ENCODE measurements at places on chromosomes 6 and 20. TPM values are rescaled to one million over a fixed set of nuclear protein-coding genes. Genes with fewer than 3 reads are reported as not detected.

DNA sequence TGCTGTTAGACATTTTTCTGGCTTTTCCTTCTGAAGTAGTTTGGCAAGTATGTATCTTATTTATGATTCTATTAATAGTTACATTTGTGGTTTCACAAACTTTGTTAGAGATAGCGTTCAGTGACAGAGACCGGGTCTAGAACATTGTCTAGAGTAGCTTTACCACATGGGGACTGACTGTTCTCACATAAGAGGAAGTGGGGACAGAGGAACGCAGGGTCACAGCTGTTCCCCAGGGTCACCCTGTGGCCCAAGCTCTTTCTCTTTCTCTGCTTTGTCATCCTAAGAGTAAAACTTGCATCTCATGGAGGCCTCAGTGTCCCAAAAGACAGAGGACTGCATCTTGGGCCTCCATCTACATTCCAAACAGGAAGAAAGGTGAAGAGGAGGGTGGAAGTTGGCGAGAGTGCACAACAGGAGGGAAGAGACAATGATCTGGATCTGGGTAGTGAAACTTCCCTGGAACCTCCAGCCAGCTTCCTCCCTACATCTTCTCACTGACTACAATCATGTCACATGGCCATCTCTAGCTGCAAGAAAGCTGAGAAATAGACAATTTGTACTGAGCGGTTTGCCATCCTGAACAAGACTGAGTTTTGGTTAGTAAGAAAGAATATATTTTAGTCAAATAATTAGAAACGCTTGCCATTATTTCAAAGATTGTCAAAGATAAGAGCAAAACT, 645.8 kb upstream of the ARID1B start:
- DNase-seq: no peak

- DNase-seq: no peak
These were observed 35.0 kb downstream of the MYLK4 start for GRCh38 chr6:2715737-2716136.

Gene DDO
- total RNA-seq: 1.3 TPM

Gene HCK
- total RNA-seq: 4.3 TPM

GRCh38 chr6:84089552-84089951, 56.0 kb downstream of the MRAP2 start:
- no peak for DNase-seq

DNA sequence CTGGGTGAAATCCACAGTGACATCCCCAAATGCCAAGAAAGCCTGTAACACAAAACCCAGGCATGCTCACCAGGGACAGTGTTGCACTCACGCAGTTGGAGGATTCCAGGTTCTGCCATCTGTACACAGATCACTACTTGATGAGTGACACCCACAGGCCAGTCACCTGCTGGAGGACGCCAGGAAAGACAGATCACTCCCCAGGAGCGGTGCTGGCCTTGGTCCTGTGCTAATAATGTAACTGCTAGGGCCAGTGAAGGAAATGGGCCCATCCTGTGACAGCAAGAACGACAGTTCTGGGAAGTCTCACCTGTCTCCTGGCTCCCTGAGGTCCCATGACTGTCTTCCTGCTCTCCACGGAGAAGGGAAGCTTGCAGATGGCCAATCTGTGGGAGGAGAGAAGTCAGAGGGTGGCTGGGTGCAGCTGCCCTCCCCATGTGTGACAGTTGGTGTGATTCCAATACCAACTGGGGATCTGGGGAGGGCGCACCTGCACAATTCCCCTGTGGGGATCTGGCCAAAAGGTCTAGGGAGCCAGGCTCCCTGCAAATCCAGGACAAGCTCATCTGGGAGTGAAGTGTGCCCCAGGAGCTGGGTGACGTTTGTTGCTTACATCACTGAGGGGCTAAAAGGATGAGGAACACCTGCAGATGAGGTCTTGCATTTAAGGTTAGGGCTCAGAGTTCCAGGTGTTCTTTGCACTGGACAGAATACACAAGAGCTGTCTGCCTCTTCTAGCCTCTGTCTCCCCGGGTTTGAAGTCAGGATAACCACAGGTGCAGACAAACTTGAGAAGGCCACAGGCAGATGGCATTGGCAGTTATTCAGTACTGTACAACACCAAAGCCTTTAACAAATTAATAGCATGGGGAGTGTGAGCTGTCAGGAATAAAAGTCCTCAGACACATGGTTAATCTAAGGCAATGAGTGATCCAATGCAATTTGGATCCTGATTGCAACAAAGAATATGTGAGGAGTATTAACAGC, 10.3 kb downstream of the ZNF337 start:
- no peak for DNase-seq

DNA sequence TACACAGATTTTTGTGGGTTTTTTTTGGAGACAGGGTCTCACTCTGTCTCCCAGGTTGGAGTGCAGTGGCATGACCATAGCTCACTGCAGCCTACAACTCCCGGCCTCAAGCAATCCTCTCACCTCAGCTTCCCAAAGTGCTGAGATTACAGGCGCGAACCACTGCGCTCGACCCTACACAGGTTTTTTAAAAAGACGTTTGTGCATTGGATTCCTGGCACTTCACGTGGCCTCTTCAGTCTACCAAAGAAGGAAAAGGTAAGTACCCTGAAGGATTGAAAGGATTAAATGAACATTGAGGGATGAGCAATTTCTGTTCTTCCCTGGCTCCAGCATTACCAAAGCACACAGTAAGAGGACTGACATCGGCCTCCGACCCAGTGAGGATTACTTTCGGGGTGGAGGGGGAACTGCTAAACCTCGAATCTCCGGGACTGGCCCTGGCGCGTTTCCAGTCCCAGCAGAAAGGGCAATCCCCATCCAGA, 556 bp upstream of the YWHAB start:
- DNase-seq: no peak

Gene TCFL5
- total RNA-seq: 7.5 TPM

DNA sequence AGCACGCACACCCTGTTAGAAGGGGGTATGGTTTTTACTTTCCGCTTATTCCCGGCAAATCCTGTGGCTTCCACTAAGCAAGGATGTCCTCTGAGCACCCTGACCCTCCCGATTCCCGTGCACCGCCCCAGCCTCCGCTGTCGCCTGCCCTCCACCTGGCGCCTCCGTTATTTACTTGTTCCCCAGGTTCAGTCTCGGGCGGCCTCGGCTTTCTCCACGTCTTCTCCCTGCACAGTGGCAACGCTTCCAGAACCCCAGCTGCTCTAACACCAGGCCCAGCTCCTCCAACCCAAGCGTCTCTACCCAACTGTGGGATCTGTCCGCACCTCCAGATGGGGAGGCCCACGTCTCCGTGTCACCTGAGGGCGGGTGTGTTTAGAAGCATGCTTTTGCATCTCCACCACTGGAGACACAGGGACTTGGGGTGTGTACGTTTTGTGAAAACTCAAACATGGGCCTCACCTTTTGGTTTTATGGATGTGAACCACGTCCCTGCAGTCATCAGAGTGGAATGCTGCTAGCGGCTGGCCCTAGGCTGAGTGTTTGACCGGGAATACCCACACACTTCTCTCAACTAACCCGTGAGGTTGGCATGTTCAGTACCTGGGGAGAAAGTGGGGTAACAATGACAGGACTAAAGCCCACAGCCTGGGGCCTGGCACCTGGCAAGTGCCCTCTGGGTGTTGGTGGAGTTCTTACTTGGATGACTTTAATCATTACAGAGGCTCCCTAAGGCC, 79.9 kb downstream of the THBS2 start:
- DNase-seq: no peak

- DNase-seq: no peak
These were observed 28.8 kb downstream of the PDE7B start for GRCh38 chr6:135880066-135880972.

DNA sequence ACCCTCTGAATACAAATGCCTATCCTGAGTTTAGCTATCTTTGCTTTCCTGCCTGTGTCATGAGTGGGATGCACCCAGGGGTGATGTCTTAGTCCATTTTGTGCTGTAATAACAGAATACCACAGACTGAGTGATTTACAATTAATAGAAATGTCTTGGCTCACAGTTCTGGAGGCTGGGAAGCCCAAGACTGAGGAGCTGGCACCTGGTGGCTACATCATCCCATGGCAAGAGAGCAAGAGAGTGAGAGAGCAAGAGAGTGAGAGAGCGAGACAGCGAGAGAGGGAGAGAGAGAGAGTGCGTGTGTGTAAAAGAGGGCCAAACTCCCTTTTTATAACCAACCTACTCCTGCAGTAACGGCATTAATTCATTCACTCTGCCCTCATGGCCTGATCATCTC, 76.8 kb downstream of the PRDM1 start:
- DNase-seq: no peak

GRCh38 chr6:157685596-157686280, 137.3 kb upstream of the SNX9 start:
- DNase-seq: no peak

DNA sequence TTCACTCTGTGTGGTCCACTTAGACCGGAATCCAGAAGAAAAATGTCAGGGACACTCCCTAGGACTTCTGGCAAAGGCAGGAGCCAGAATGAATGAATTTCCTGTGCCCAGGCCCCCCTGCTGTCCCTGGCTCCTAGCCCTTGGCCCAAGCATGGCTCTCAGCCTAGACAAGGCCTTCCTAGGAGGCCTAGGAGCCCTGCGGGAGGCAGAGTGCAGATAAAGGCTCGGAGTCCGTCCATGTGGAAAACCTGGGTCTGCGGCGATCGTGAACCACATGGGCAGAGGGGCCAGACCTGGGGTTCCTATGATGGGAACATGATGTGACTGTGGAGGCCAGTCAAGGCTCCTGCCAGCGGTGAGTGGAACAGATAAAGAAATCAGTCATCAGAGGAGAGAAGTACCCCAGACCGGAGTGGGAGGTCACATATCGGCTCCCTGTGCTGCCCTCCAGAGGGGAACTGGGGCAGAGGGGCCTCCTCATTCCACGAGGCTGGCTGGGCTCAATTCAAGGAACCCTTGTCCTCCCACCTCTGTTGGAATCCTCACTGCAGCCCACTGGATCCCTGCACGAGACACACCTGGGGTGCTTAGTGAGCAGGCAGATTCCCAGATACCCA, 5.9 kb upstream of the VSTM2L start:
- no peak for DNase-seq

Gene IRF4
- 0.26 TPM for total RNA-seq

Gene CD24
- total RNA-seq: 292 TPM

DNA sequence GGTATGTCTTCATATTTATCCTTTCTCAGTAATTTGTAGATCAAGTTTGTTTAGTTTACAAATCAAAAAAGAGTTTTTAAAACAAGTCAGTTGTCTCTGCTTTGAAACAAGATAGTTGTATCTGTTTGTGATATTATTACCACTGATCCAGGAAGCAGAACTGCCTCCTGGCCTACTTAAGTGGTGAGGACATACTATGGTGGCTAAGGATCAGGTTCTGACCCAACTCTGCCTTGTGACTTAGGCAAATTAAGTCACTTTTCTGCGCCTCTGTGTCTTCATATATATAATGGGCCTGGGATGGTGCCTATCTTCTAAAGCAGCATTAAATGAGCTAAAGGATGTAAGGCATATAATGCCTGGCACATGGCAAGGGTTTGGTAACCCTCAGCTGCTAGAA, 8.7 kb downstream of the ANKS1A start:
- no peak for DNase-seq

Gene USP49
- 3.3 TPM for total RNA-seq

Gene SIRPD
- not detected for total RNA-seq

GRCh38 chr20:64111841-64112641, 4.7 kb upstream of the NPBWR2 start:
- no peak for DNase-seq

DNA sequence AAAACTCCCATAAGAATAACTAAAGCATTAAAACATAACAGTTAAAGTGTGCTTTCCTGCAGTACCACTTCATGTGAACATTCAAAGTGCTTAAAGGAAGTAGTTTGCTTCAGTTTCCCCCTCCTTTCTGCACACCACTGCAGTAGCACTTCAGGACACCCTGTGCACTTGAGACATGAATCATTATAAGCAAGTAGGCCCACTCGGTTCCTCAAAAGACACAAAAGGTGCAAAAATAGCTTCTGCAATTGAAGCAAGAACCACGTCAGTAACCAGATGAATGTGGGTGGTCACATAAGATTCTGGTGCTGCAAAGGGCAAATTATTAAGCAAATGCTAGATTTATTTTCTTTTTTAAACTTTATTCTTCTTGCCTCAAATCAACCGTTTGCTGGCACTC, 160.6 kb downstream of the HIVEP2 start:
- no peak for DNase-seq

Gene TMEM170B
- total RNA-seq: 3.6 TPM

GRCh38 chr6:148999501-148999900, 252.7 kb downstream of the UST start:
- no peak for DNase-seq

GRCh38 chr6:66526061-66526460, 819.0 kb upstream of the EYS start:
- DNase-seq: no peak

Gene HCRTR2
- not detected for total RNA-seq

GRCh38 chr6:7129784-7130569, 22.2 kb downstream of the RREB1 start:
- DNase-seq: peak; percentile 71

- no peak for DNase-seq
These were observed 470.9 kb downstream of the TFAP2A start for GRCh38 chr6:9943986-9944385.

Gene ERVFRD-1
- not detected for total RNA-seq

GRCh38 chr20:50496773-50497385, 13.3 kb upstream of the PTPN1 start:
- DNase-seq: no peak

- DNase-seq: peak; percentile 83
These were observed 18.0 kb upstream of the NAA20 start for GRCh38 chr20:19998990-19999705.

GRCh38 chr6:81093051-81093450, 659.4 kb downstream of the TENT5A start:
- no peak for DNase-seq

DNA sequence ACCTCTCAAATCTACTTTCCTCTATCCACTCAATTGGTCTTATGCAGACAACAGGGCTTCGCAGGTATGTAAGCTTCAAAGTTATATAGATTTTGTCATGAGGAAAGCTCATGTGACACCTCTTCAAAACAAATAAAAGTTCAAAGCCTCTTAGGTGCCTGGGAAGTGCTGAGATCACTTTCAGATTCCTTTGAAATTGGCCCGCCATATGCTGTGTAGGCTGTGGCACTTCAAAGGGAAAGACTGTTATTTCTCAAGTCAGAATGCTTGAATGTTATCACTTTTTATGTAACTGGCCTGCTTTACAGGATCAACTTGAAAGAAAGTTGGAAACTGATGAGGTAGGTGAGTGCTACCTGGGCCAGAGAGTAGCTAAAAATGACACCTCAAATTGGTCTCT, 67.1 kb upstream of the GFRAL start:
- DNase-seq: no peak

Gene KHDRBS2
- not detected for total RNA-seq

DNA sequence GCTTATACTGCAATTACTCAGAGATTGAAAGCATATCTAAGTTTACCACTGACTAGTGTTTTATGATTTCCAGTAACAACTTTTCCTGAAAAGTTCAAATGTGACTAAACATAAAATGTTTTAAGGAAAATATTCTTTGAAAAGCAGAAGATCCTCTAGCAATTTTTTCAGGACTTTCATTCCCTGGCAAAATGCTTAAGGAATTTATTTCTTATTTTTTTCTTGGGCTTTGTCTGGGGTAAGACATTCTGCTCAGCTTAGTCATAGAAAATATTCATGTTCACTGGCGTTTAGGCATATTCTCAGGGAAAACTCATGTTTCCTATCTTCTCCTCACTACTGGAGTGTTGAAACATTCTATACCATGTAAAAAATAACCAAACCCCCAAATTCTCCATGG, 235.3 kb upstream of the CEP162 start:
- no peak for DNase-seq
